ENCODE measurements at places on chromosomes 1 and 21.

- no peak for DNase-seq
These were observed 74.6 kb downstream of the USP25 start for GRCh38 chr21:15804247-15805005.

- no peak for DNase-seq
These were observed 179.6 kb downstream of the RUNX1 start for GRCh38 chr21:34869545-34869944.

GRCh38 chr1:8349961-8350360 lies 32.0 kb downstream of the SLC45A1 start:
- no peak for DNase-seq

DNA sequence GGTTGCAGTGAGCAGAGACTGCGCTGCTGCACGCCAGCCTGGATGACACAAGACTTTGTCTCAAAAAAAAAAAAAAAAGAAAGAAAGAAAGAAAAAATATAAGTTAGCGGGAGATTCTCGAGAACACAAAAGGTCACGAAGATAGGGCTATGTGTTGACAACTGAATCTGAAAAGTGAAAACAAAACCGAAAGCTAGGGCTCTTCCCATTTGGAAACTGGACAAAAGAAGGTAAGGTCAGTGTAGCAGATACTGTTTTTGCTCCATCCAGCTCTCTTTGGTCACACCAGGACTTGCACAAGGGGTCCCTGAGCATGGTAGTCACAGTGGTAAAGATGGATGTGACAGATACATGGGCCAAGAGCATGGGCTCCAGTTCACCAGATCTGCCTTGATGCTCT lies 60.4 kb upstream of the MAP10 start:
- no peak for DNase-seq

DNA sequence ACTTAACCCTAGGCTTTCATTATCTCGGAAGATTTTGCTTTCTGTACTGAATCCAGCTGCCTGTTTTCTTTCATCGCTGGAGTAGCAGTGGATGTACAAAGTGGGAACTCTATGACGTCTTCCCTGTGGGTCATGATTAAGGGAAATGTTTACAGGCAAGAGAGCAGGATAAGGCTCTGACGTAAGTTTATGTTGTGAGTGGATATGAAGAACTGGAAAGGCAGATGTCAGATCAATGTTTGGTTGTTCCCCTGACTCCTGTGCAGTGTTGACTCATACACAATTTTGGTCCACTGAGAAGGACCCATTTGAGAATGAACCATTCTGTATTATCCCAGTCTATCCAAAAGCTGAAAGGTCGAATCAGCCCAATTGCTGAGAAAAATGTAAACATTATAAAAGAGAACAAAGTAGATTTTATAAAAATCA lies 292.4 kb downstream of the GRIK1 start:
- DNase-seq = no peak

- DNase-seq = no peak
These were observed 11.3 kb downstream of the RPAP2 start for GRCh38 chr1:92310185-92310597.

GRCh38 chr1:105516068-105516467 lies 1540.4 kb upstream of the PRMT6 start:
- DNase-seq = no peak

GRCh38 chr1:9852410-9853248 lies 28.9 kb upstream of the CLSTN1 start:
- DNase-seq = no peak

DNA sequence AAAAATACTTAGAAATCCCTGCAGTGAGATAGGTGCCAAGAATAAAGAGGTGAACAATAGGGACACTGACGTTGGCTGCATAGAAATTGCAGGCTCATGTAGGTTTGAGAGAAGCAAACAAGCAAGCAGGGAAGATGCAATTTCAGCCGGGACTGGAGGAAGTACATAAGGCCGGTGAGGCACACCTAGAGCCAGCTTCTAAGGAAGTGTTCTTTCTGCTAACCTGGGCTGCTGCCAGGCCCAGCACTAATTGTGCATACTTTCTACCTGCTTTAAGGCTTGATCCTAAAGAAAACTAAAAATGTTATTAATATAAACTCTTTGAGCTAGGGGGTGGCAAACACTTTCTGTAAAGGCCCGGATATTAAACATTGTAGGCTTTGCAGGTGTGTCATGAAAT lies 71.0 kb downstream of the LMO4 start:
- no peak for DNase-seq

DNA sequence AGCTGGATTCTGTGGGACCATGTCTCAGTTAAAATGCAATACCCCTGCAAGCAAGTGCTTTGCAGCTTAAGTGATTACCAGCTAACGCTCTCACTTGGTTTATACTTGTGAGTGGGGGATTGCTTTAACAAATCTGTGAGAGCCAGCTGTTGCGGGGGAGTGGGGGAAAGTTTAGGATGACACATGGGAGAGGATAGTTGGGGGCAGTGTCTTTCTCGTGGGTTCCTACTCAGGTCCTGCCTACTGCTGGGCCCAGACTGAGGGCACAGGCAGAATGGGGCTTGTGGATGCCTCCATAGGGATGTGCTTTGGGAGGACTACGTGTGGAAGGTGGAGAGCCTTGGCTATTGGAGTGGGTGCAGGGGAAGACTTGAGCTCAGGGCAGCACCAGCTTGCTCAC lies 60.1 kb downstream of the ELK4 start:
- no peak for DNase-seq

DNA sequence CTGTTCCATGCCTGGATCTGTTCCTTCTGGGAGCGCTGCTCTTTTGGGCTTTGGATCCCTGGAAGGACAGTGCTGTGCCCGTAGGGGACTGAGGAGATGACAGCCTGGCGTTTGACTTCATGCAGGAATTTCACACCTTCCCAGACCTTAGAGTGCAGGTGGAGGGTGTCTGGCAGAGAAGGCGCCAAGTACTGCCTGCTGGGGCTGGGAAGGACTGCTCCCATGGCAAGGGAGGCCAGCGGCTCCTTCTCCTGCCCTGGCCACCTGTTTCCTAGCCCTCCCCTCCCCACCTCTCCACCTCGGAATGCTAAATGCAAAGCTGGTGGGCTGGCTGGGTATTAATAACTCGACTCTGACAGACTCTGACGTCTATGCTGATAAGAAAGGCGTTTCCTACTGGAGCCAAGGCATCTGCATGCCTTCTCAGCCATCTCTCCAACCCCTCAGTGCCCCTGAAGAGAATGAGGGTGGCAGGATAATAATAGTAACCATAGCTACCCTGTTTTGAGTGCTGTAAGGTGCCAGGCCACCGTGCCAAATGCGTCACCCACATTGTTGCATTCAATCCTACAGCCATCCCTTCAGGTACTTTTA lies 17.5 kb upstream of the PDIK1L start:
- no peak for DNase-seq
